Activated naive CD8-positive, alpha-beta T cell treated with anti-CD3 and anti-CD28 coated beads, Interleukin-2, amount 50 U/mL, for 16 hours (primary cell): ENCODE measurements at places on chromosomes 11 and 22.

- no peak for DNase-seq
Measured at GRCh38 chr11:36195496-36196354, 93.5 kb downstream of the COMMD9 start.

- DNase-seq = no peak
Measured at GRCh38 chr11:61914471-61915171, 2.7 kb downstream of the RAB3IL1 start.

GRCh38 chr22:28148816-28149465 is 229.9 kb upstream of the PITPNB start:
- no peak for DNase-seq

DNA sequence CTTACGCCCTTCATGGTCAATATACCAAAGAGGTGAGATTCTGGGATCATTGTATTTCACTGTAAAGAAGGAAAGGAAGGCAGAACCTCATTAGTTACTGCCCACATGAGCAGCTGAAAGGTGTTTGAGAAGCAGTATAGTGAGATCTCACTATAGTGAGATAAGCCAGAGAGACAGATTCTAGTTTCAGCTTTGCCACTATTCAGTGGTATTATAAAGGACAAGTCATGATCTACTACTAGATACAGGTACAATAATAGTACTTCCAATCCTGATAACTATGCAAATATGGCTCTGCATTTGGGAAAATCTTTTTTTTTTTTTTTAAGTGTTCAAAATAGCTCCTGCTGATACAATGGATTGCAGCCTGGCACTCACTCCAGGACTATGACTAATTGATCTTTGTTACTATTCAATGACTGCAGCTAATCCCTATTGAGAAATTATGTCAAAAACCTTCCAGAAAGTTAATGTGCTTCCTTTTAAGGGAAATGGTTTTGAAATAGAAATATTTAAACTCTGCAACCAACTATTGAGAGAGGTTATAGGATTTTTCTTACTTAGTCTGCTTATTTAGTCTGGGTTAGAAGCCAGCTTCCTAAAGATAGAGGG is 8.3 kb upstream of the DLAT start:
- DNase-seq = no peak

- no peak for DNase-seq
Measured at GRCh38 chr11:110907629-110908028, 195.4 kb upstream of the ARHGAP20 start.

DNA sequence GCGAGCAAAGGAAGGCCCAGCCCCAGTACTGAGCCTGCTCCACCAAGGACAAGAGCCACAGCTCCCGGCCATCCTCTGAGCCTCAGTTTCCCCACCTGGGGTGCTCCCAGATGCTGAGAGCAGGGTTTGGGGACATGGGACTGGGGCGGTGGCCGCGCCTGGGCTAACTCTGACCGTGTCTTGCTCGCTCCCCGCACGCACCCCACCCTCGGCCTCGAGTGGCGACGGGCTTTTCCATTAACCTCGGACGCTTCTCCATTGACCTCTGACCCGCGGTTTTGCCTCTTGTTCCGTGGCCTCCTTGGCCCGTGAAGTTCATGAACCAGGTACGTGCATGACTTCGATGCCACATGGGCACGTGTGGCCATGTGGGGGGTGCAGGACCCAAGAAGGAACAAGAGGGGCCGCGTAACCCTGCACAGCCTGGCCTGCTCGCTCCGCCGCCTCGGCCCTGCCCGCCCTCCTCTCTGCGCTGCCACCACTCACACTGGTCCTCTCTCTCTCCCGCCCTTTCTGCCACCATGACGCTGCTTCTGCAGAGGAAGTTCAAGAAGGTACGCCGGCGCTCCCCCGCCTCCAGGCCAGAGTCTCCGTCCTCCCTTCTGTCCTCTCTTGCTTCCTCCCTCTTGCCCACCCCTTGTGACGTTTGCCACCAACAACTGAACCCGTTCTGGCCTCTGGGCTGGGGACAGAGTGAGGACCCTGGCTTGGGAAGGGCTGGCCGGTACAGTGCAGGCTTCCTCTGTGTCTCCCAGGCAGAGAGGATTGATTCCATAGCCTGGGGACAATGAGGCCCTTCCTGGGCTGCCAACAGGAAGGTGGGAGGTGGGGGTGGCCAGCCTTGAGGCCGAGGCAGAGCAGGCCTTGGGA is 6.9 kb downstream of the TNNT3 start:
- DNase-seq = no peak

DNA sequence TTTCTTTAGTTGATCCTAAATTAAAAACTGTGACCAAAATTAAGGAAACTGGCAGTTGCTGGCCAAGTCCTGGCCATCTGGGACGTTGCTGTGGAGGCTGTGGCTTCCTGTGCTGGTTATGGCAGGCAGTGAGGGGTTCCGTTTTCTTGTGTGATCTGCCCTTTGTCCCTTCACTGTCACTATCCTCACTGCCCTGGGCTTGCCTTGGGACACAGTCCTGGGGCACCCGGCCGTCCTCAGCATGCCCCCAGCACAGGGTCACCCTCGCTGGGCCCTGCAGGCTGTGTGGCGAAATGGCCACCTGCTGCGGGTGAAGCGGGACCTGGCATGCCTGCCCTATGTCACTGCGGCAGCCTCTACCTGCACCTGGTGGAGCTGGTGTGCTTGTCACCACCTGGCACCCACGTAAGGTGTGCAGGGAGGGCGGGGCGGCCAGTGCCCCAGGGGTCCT is 52.5 kb upstream of the SLC22A12 start:
- DNase-seq = no peak

GRCh38 chr11:65353900-65354264 is 669 bp upstream of the TIGD3 start:
- no peak for DNase-seq

DNA sequence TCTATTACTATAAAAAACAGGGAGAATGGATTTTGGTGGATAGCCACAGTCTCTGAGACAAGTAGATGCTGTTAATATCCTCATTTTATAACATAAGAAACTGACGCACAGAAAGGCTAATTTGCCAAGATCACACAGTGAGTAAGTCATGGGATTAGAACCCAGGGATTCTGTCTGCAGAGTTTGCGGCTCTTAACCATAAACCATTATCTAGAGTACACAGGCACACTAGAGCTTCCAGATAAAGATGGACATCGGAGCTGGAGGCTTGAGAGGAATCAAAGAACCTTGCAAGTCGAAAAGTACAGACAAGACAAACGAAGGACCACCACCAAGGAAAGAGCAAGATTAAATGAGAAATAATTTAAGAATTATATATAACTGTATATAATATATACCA is 11.3 kb downstream of the LGALS12 start:
- no peak for DNase-seq

GRCh38 chr11:134514354-134514951 is 102.4 kb upstream of the B3GAT1 start:
- no peak for DNase-seq

GRCh38 chr11:97979741-97980140 is 1041.0 kb upstream of the CNTN5 start:
- no peak for DNase-seq

DNA sequence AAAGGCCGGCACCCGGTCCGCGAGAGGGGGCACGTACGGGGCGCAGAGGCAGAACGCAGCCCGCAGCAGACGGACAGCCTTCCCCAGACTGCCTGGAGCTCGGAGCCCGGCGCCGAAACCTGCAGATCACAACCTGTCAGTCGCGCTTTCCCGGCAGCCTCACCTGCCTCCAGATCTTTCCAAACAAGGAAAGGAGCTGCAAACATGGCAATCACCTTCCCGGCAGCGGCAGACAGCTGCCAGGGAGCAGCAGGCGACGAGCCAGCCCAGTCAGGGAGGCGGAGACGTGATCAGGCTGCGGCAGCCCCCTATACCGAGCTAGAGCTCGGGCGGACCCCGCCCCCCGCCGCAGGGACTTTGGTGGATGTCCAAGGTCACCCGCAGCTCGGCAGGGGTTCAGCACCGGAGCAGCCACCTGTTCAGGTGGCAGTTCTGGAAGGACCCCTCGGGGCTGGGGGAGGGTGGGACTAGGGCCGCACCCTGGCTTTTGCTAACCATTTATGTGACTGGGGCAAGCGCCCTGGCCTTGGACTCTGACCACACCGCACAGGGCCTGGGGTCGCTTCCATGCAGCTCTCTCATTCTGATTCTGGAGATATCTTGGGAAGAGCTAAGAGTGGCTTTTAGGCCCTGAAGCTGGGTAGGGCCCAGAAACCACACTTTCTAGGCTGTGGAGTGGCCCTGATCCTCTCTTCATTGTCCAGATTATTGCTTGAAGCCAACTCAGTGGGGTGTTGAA is 143.8 kb downstream of the NECTIN1 start:
- no peak for DNase-seq

- no peak for DNase-seq
Measured at GRCh38 chr11:125262830-125263218, 98.3 kb downstream of the PKNOX2 start.

GRCh38 chr22:40685406-40685805 is 6.1 kb downstream of the MCHR1 start:
- no peak for DNase-seq

DNA sequence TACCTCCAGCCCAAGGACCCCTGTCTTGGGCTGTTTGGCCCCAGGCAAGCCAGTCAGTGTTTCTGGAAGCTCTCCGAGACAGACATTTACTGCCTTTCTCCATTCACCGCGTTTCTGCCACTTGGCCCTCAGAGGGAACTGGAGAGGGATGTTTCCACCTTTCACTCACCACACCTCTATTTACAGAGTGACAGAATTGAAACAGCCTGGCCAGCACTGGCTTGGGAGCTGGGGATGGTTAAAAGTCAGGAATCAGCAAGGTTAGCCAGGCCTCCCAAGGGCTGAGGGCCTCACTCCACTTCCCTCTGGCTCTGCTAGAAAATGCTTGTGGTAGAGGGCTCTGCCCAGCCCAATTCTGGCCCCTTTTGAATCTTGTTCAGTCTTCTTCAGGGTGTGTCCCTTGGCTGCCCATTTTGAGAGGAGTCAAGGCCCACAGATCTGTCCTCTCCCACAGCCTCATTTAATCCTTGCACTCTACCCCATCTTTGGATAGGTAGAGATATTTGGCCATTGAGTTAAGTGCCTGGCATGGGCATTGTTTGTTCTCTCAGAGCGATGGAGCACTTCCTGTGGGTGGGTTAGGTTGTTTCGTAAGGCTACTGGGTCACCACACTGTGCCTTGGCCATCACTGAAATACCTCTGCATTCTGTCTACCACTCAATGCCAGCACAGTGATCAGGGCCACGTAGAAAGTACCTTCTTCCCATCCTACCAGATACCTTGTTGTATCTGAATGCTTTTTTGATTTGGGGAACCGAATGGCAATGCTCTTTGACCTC is 119.2 kb downstream of the MICAL2 start:
- DNase-seq = no peak

DNA sequence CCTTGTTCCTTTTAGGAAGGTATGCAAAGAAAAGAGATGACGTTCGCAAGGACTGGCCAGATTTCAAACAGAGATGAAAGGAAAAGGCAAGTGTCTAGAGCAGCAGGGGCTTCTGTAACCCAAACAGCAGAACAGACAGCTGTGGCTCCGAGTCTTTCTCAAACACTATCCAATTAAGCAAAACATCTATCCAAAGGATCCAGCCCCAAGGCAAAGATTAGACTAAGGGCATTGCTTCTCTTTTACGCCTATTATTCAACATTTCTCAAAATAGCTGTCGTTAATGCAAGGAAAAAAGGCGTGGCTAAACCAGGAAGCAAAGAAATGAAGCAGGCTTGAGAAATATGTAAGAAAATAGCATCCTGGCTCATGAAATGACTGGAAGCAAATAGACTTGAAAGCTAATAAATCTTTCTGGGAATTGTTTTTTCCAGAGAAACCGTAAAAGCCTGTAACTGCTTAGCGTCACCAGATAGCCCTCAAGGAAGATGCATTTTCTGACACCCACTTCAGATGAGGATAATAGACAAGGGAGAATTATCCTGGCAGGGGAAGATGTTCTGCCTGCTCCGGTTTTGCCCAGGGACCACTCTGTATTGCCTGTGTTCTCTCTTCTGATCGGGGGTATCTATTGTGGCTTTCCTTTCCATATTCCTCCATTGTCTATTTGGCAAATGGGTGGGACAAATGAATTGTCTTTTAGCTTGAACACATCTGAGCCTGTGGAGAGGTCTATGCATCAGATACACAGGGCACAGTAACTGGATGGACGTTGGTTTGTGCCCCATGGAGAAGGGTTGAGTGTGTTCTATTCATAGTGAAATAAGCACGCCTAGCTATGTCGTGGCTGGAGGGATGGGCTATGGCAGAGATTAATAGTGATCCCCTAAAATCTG is 20.2 kb downstream of the C11orf96 start:
- no peak for DNase-seq

GRCh38 chr11:61115498-61116224 is 13.4 kb downstream of the CD5 start:
- DNase-seq = no peak

DNA sequence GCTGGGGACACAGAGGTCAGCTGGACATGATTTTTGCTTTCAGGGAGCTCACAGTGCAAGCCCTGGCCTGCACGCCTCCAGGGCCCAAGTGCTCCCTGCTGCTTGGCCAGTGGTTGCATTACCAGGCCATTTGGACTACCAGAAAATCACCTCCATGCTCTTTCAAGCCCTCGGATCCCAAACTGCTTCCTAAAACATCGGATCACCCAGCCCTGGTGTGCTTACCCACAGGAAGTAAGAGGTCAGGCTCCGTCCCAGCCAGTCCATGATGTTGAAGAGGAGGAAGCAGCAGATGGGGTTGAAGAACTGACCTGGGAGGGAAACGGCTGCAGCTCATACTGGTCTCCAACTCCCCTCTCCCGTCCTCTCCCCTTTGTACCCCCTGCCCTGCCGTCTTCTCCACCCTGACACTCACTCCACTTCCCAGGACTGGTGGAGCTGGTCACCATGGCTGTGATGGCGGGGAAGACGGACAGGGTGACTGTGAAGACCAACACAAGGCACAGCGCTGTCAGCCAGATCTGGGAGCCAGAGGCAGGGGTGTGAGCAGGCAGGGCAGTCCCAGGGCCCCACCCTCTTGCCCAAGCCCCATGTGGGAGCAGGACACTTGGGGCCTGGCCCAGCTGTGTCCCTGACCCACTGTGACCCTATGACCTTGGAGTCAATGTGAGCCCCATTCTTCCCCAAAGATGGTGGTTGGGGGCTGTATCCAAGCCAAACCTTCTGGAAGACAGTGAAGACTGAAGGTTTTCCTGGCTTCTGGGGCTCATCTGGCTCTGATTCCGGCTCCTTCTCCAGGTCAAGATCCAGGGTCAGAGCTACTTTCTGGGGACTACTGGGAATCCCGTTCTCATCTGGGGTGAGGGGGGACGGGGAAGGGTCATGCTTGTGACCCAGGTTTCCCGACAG is 5.6 kb downstream of the SLC29A2 start:
- no peak for DNase-seq
